GM23338 (cell line): ENCODE measurements at places on chromosomes 6 and 20. TPM values are rescaled to one million over a fixed set of nuclear protein-coding genes. Genes with fewer than 3 reads are reported as not detected.

Gene NT5E
- polyA plus RNA-seq = 0.18 and 0.23 TPM in 2 replicates

Gene DOK5
- 4.7 and 6.9 TPM in 2 replicates for polyA plus RNA-seq

Gene BAG2
- polyA plus RNA-seq = 9.0 and 9.5 TPM in 2 replicates

Gene BANF2
- not detected in 2 replicates for polyA plus RNA-seq

Gene SLC17A9
- 36.1 and 39.3 TPM in 2 replicates for polyA plus RNA-seq

Gene MACROD2
- 4.3 and 5.5 TPM in 2 replicates for polyA plus RNA-seq

GRCh38 chr20:57655809-57656155 is 35.6 kb upstream of the ZBP1 start:
- DNase-seq = no peak

- no peak for DNase-seq
Observed at GRCh38 chr20:43825051-43825402, 89.6 kb upstream of the TOX2 start.

DNA sequence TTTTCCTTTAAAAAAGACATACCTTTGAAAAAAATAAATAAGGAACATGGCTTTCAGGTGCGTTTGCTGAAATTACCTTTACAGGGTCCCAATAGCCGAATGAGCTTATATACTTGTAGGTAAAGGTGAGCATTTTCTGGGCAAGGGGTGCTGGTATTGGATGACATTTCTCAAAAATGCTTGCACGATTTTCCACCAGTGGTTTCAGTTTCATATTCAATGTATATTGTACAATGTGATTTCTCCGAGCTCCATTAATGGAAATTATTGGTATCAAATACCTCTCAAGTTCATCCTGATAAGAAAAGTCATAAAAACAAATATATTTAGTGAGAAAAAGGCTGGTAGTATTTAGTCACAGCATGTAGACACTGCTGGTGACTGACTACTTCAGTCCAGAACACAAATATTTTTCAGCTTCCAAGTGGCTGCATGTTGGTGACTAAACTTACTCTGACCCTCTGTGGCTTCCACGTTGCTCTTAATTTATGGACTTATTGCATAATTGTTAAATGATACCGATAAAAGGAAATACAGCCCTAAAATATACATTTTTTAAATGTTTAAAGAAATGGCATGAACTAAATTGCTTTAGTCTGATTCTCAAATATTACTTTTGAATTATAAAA is 32.9 kb upstream of the ZBTB24 start:
- DNase-seq = no peak

GRCh38 chr6:20433929-20434328 is 32.2 kb downstream of the E2F3 start:
- DNase-seq = no peak

DNA sequence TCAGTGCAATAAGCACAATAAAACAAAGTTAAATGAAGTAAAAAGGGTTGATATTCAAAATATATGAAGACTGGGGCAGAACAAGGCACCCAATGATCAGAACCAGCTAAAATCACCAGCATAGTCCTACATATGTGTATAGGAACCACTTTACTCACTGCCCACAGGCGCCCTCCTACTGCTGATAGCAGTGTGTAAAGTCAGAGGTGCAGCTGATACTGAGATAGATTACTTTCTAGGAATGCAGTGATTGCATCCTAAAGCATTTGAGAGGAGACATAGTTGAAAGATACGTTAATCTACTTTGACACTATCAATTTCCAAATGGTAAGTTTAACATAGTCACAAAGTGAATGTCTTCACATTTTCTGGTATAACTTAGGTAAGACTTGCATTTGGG is 161.1 kb upstream of the MCHR2 start:
- DNase-seq = no peak

- DNase-seq = no peak
Observed at GRCh38 chr6:146860583-146860982, 261.8 kb downstream of the ADGB start.

DNA sequence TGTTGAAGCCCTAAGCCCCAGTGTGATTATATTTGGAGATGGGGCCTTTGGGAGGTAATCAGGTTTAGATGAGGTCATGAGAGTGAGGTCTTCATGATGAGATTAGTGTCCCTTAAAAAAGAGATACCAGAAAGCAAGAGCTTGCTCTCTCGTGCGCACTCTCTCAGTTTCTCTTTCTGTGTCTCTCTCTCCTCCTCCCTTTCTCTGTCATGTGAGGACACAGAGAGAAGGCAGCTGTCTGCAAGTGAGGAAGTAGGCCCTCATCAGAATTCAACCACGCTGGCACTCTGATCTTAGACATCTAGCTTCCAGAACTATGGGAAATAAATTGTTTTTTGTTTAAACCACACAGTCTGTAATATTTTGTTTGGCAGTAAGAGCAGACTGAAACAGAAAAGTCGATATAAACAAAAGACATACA is 180.5 kb downstream of the IBTK start:
- DNase-seq = no peak

- DNase-seq = peak; percentile 33
Observed at GRCh38 chr20:59747671-59748515, 143.6 kb downstream of the PHACTR3 start.
